Skeletal muscle cell (primary cell): ENCODE measurements at places on chromosomes 11 and 22.

- peak; percentile 100 for DNase-seq
Measured at GRCh38 chr11:26947379-26947844, 46.5 kb upstream of the FIBIN start.

GRCh38 chr11:129580278-129580677, 204.6 kb downstream of the BARX2 start:
- no peak for DNase-seq

DNA sequence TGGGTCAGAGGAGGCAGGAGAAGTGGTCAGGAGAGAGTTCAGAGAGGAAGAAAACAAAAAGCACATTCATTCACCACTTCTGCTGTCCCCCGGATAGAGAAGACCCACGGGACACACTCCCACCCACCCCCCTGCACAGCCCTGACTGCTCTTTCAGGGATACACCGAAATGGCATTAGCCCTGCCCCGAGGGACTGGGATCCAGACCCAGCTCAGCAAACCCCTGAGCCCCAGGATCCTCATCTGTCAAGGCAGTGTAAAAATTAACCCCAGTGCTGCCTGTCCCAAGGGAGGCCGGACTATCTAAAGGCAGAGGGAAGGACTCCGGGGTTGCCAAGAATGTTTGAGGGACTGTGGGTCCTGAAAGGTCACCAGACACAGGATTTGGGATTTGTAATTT, 31.2 kb downstream of the TPBGL start:
- DNase-seq, result no peak

- DNase-seq, result no peak
Measured at GRCh38 chr11:9617940-9618339, 44.5 kb downstream of the WEE1 start.

GRCh38 chr11:78292109-78292803, 103.5 kb downstream of the USP35 start:
- no peak for DNase-seq

DNA sequence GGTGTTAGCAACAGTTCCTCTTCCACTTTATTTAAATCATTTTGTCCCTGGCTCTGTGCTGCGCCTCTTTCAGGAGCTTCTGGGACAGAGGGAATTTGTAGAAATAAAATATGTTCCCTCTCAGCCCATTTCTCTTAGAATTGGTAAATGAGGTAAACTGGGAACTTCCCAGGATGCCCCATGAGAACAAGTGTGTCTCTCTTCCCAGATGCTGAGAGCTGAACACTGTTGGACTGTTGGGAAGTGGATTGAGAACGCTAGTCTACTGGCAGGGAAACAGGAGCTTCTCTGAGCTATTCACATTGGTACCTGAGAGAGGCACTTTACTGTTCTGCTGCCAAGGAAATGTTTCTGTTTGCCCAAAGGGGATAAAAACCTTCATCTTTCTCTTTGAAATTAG, 4.0 kb downstream of the CRY2 start:
- DNase-seq, result no peak

DNA sequence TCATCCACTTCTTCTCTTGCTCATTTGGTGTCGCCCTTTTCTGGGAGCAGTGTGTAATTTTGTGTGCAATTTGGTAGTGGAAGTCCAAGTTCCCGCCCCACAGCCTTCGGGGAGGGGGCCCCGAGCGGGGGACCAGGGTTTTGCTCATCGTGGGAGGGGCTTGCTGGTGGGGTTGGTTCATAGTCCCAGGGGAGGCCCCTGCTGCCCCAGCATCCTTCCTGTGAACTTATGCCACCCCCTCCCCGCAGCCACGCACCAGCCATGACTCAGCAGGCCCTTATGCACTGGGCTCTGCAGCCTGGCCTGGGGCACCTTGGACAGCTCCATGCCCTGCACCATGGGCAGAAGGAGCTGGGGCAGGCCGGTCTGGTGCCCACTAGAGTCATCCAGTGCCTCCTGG, 1183.6 kb downstream of the BRD1 start:
- no peak for DNase-seq

DNA sequence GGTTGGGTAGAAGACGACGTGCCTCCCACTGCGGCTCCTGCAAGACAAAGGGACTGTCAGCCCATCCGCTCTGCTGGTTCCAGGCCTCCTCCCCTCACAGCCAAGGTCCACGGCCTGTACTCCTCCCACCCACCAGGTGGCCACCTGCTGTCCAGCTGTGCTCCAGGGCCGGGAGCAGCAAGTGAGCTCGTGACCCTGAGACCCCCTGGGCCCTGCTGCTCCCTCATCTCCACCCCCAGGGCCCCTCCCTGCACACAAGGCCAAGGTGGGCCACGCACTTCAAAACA, 27.4 kb downstream of the TSPAN4 start:
- no peak for DNase-seq

- DNase-seq, result no peak
Measured at GRCh38 chr11:115873813-115874212, 369.6 kb upstream of the CADM1 start.

- DNase-seq, result no peak
Measured at GRCh38 chr11:1665313-1665712, 31.7 kb upstream of the KRTAP5-6 start.

- no peak for DNase-seq
Measured at GRCh38 chr22:46739094-46739870, 1.2 kb upstream of the CERK start.

DNA sequence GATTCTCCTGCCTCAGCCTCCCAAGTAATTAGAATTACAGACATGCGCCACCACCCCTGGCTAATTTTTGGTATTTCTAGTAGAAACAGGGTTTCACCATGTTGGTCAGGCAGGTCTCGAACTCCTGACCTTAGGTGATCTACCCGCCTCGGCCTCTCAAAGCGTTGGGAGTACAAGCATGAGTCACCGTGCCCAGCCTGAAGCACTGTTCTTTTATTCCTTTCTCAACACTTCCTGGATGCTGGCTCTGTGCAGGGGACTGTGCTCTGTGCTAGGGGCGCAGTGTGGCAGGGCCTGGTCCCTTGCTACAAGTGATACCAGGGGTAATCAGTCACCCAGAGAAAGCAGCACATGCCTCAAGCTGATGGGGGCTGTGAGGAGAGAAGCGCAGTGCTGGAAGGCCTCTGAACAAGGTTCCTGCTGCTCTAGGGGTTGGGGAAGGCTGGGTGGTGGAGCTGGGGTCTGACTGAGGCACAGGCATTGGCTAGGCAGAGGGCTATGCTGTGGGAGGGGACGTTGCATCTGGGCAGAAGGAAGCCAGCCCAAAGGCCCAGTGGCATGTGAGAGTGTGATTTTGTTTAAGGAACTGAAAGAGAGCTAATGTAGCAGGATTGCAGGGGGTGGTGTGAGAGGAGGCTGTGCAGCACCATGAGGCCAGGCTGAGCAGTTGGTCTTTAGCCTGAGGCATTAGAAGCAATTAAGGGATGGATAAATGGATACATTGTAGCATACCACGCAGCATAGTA, 42.5 kb downstream of the CABIN1 start:
- DNase-seq, result no peak

DNA sequence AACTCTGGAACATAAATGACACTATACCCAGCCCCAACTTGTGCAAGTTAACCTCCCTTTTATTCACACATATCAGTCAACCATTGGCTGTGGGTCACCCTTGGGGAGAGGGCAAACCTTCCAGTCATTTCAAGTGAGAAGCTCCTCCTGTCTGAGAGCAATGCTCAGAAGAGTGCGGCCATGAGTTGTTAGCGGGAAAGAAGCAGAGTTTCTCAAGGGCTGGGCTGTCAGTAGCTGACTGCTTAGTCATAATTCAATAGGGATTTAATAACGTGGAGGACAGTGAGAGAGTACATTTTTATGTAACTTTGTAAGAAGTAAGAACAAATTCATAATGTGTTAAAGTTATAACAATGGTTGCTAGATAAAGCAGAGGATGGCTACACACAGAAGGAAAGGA, 5.1 kb downstream of the PATE2 start:
- DNase-seq, result peak; percentile 18

- DNase-seq, result peak; percentile 0
Measured at GRCh38 chr11:129090056-129090455, 102.1 kb downstream of the ARHGAP32 start.

DNA sequence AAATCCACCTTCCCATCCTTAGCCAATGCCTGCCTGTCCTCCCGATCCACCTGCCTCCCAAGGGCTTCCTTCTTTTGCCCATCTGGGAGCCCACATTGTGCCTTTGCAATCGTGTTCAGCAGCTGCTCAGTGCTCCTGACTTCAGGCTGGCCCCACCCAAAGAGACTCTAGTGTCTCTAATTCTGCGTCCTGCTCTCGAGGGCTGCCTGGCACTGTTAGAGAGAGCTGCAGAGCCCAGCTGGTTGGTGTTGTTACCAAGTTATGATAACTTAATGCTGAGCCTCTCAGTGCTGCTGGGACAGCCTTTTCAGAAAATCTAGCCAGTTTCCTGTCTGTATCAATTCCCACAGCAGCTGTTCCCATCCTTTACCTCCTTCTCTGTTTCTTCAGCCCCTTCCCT, 69.1 kb downstream of the MICAL2 start:
- DNase-seq, result no peak

DNA sequence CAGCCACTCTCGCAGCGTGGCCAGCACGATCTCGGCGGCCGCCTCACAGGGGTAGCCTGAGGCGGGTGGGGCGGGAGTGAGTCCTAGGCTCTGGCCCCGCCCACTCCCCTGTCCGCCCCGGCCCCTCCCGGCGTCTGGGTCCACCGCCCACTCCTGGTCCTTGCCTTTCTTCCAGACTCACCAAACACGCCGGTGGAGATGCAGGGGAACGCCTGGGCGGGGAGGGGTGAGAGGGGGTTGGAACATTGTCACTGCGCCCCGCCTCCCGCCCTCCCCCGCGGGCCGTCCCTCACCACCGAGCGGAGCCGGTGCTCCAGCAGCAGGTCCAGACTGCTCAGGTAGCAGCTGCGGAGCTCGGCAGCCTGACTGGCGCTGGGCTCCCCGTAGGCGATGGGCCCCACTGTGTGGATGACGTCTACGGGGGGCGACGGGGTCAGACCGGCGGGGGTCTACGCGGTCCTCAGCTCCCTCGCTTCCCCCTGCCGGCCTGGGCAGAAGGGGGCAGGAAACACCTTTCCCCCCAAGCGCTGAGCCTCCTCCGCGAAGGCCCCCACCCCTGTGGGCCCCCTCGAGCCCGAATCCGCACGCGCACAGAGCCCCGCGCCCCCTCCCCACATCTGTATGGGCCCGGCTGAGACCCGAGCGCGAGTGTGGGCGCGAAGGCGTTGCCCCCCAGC, 13.2 kb downstream of the OTUB1 start:
- DNase-seq, result no peak

DNA sequence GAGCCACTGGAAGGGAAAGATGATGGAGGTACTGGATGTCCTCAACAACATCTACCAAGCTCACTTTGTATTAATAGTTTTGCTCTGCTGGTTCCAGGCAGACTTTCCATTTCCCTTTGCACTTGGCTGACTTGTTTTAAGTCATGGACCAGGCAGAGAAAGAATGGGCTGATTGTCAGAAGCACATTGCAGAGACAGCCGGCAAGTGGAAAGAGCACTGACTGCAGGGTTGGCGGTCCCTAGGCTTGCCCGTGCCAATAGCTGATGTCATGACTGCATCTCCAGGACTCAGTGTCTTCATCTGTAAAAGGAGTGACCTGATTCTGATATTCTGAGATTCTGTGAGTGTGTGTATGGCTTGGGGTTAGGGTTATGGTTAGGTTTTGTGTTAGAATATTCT, 20.9 kb upstream of the NNMT start:
- no peak for DNase-seq

- DNase-seq, result no peak
Measured at GRCh38 chr11:95700471-95700817, 89.1 kb downstream of the FAM76B start.

DNA sequence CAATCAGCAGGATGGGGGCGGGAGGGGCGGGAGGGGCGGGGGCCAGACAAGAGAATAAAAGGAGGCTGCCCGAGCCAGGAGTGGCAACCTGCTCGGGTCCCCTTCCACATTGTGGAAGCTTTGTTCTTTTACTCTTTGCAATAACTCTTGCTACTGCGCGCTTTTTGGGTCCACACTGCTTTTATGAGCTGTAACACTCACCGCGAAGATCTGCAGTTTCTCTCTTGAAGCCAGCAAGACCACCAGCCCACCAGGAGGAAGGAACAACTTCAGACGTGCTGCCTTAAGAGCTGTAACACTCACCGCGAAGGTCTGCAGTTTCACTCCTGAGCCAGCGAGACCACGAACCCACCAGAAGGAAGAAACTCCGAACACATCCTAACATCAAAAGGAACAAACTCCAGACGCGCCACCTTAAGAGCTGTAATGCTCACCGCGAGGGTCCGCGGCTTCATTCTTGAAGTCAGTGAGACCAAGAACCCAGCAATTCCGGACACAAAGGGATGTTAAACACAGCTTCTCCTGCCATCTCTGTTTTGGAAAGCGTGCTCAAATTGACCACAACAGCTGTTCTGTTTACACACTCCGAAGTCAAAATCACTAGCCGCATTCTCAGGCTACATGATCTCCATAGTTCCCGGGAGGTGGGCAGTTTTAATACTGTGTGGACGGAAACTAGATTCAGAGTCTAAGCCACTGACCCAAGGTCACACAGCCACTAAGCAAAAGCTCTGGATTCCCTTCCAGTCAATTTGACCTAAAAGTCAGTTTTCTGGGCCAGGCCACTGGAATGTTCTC, 11.9 kb downstream of the PLAAT2 start:
- no peak for DNase-seq

GRCh38 chr11:23201936-23202522, 341.8 kb upstream of the CCDC179 start:
- no peak for DNase-seq

DNA sequence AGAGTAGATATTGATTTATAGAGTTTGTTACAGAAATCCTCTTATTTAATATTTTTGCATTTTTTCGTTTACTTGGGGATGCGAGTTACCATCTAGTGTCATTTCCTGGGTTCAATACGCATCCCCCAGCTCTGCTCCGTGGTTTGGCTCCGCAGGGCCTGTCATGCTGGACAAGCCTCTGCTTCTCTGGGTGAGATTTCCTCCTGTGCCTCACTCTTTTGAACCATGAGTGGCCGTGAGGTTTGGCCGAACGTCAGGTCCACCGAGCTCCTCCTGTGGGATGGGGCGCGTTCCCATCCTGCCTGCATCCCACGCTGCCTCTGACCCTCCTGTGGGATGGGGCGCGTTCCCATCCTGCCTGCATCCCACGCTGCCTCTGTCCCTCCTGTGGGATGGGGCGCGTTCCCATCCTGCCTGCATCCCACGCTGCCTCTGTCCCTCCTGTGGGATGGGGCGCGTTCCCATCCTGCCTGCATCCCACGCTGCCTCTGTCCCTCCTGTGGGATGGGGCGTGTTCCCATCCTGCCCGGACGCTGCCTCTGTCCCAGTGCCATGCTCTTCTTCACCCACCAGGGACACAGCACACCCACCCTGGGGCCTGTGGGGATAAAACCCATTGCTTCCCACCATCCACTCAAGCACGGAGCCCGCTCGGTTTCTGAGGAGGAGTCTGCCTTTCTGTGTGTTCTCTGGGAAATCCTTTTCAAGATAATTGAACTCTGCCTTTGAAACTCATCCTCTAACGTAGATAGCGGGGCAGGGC, 506.8 kb downstream of the BRD1 start:
- DNase-seq, result no peak

- peak; percentile 99 for DNase-seq
Measured at GRCh38 chr22:40651563-40652501, 15.3 kb upstream of the MRTFA start.
